ENCODE measurements at places on chromosomes 6 and 20.

DNA sequence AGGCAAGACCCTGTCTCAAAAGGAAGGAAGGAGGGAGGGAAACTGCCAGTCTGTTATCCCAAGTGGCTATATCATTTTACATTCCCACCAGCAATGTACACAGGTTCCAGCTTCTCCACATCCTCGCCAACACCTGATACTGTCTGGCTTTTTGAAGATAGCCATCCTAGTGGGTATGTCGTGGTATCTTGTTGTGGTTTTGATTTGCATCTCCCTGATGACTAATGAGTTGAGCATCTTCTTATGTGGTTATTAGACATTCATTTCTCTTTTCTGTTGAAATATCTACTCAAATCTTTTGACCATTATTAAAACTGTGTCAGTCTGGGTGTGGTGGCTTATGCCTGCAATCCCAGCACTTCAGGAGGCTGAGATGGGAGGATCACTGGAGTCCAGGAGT lies 47.9 kb upstream of the ARID1B start:
- DNase-seq: no peak

DNA sequence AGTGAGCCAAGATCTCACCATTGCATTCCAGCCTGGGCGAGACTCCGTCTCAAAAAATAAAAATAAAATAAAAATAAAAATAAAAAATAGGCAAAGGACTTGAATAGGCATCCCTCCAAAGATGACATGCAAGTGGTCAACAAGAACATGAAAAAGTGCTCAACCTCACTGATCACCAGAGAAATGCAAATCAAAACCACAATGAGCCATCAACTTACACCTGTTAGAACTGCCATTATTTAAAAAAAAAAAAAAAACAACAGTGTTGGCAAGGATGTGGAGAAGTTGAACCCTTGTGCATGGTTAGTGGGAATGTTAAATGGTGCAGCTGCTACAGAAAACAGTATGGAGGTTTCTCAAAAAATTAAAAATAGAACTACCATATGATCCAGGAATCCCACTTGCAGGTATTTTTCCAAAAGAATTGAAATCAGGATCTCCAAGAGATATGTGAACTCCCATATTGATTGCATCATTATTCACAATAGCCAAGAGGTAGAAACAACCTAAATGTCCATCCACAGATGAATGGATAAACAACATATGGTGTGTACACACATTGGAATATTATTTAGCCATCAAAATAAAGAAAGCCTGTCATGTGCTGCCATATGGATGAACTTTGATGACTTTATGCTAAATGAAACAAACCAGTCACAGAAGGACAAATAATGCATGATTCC lies 2.8 kb downstream of the C20orf203 start:
- no peak for DNase-seq

GRCh38 chr6:32460528-32460927 lies 20.8 kb downstream of the HLA-DRA start:
- DNase-seq: no peak

DNA sequence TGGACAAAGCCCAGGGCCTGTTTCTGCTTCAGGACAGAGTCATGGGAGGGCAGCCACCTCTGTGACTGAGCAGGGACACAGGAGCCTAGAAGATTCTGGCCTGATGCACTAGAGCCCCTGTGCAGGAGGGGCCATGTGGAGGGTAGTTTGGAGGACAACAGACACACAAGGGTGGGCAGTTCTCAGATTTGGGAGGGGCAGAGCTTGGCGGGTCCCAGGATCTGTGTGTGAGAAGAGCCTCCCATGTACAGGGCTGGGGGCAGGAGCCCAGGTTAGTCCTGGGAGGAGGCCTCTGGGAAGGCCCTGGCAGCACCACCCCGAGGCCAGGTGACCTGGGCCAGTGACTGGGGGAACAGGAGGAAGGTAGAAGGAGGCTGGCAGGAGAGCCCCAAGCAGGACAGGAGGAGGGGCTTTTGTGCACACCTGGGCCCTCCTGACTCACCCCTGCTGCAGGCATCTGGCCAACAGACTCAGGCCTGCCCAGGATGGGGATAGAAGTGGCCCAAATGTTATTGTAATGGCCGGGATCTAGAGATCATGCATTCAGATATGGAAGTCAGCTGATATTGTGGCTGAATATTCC lies 1.4 kb upstream of the ULBP3 start:
- DNase-seq: no peak

DNA sequence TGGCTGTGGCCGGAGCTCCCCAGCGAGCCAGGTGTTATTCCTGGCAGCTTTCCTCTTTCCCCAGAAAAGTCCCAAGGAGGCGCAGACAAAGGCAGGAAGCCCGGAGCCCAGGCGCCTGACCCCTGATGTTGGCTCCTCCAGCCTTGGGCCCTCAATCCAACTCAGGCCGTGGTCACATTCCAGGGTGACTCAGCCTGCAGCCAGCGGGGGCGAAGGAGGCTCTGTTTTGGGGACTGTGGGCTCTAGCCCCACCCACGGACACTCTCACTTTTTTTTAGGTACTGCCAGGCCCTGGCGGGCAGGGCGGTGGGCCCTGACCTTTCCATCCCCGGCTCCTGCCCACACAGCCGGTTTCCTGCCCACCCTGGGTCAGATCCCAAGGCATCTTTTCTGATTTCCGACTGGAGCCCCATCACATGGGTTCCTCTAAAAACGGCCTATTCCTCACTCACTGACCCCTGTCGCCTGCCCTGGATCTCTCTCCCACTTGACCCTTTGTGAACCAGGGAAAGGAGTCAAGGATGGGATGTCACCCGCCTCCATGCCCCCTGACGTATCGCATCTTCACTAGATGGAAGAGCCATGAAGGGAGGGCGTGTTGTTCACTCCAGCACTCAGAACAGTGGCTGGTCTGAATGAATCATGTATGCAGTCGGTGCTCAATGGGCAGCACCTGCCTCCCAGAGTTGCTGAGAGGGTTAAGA lies 5.5 kb downstream of the PTGIS start:
- DNase-seq: no peak
